ENCODE measurements at places on chromosomes 7 and 10.

- no peak for DNase-seq
Measured at GRCh38 chr10:97851341-97852001, 1.8 kb downstream of the GOLGA7B start.

GRCh38 chr10:69703766-69704630, 74.0 kb downstream of the FAM241B start:
- DNase-seq, result peak; percentile 35

DNA sequence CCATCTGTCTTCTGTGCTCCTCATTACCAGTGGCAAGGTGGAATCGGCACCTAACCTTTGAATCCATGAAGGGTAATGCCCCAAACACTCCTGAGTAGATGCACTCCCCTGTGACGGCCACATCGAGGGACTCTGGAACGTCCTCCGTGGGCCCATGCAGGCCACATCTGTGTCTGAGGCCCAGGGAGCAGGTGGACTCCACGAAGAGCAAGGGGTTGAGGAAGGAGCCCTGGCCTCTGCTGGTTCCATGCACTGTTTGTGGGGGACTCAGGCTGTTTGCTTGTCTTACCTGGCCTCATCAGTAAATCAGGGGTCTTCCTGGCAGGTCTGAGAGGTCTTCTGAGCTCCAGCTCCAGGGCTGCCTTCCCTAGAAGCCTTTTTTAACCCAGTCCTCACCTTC, 62.6 kb upstream of the HMX3 start:
- no peak for DNase-seq

DNA sequence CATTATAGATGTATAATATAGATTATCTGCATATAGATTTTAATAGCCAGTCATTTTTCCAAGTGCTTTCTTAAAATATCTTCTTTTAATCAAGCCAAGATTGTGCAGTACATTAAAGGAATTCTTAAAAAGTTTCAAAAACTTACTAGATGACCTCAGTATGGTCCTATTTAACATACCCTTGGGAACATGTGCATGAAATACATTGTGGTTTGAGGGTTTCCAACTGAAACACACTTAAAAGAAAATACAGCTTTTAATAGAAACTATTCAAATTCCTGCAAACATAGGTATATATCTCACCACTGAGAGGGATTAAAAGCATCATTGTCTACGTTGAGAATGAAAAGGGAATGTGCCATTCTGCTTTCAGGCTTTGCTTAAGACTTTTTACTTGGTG, 364.9 kb downstream of the SUGCT start:
- DNase-seq, result no peak

DNA sequence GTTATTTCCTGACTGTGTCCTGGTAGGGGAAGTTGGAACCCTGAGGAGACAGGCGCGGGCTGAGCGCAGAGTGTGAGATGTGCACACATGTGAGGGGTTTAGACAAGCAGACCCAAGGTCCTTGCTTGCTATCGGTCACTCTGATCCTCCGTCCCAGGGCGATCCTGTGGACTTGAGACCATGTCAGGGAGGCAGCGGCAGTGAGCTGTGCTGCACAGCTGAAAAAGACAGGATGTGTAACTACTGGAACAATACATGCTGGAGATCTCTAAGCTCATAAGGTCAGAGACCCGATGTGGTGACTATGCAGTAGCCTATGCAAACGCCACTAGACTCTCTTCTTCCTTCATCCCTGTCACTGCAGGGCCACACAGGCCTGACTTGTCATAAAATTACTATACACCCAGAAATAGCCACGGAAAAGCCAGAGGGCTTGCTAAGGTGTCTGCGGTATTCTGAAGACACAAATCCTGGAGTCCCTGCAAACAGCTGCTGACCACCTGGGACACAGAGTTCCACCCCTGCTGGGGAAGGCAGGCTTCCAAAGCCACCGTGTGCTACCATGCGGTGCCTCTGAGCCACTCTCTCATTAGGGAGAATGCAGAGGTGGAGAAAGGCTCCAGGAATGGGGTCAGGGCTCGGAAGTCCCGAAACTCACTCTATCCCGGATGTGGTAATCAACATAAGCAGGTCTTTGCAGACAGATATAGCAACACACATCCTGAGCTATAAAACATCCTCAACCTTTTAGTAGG, 91.1 kb upstream of the DDC start:
- no peak for DNase-seq
